ENCODE measurements at places on chromosomes 11 and 22.

DNA sequence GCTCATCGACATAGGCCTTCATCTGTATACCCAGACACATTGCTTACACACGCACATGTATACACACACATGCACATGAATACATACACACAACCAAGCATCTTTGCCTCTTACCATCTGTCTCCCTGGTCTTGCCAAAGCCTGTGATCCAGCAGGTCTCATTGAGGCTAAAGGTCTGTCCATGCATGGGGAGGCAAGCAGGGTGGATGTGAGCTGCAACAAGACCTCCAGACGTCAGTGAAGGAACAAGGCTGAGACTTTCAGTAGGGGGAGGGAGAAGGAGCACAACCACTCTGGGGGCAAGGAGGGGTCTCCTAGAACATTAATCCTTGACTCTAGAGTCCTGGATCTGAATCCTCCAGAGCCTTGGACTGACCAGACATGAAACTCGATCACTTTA, 23.7 kb downstream of the TMPRSS13 start:
- DNase-seq: no peak

- no peak for DNase-seq
These were observed 8.3 kb upstream of the SLC39A13 start for GRCh38 chr11:47399860-47400767.

GRCh38 chr11:93821617-93822016, 28.8 kb downstream of the VSTM5 start:
- no peak for DNase-seq

DNA sequence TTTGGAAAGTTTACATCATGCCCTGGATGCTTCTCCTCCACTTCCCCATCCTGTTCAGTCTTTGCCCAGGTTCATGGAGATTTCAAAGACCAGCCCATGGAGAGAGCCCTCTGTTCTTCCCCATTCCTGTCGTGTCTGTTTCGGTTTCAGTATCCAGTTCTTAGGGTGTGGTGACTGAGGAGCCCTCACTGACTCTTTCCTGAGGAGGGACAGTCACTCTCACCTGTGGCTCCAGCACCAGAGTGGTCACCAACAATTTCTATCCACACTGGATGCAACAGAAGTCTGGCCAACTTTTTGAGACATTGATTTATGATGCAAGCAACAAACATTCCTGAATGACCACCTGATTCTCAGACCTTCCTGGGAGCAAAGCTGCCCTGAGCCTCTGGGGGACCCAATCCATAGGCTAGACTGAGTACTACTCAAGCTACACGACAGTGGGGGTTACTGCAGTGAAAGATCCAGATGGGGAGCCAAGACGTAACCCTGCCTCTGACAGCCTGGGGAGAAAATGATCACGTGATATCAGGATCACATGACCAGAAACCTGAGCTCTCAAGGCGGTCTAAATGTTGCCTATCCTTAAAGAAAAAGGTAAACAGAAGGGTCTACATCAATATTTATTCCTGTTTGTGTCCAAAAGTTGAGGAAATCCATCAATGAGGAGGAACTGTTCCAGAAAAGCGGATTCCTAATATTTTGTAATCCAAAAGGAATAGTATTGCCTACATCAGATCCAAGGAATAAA, 76.2 kb upstream of the VPREB1 start:
- no peak for DNase-seq

- DNase-seq: peak; percentile 41
These were observed 41.4 kb upstream of the TTLL12 start for GRCh38 chr22:43228330-43228729.

- no peak for DNase-seq
These were observed 676.8 kb downstream of the OPCML start for GRCh38 chr11:132855516-132855915.
